RWPE2 (cell line): ENCODE measurements at places on chromosomes 11 and 22.

DNA sequence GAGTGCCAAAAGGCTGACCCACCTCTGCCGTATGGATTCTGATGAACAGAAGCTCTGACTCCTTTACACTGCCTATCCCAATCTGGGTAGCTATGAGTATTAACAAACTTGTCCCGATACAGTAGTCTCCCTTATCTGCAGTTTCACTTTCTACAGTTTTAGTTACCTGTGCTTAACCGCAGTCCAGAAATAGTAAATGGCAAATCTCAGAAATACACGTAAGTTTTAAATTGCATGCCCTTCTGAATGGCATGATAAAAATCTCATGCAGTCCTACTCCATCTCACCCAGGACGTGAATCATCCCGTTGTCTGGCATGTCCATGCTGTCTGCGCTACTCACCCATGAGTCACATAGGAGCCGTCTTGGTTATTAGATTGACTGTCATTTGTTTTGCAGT is 68.8 kb downstream of the SNX19 start:
- DNase-seq, result peak; percentile 93

- DNase-seq, result no peak
These were observed 49.5 kb upstream of the HSPA8 start for GRCh38 chr11:123111465-123111864.

GRCh38 chr11:134244593-134244992 is 8.6 kb downstream of the THYN1 start:
- no peak for DNase-seq

- DNase-seq, result no peak
These were observed 319.2 kb downstream of the MN1 start for GRCh38 chr22:27482402-27482801.

- no peak for DNase-seq
These were observed 16.9 kb downstream of the FADS2 start for GRCh38 chr11:61844909-61845565.

DNA sequence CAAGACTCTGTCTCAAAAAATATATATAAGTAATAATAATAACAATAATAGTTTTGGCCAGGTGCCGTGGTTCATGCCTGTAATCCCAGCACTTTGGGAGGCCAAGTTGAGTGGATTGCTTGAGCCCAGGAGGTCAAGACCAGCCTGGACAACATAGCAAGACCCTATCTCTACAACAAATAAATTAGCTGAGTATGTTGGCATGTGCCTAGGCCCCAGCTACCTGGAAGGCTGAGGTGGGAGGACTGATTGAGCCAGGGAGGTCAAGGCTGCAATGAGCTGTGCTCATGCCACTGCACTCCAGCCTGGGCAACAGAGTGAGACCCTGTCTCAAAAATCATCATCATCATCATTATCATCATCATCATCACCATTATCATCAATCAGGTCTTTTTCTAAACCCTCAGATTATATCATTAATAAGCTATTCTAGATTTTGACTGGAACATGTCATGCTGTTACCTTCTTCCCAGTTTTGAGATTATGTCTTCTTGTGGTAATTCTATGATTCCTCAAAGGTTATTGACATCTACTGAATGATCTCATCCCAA is 39.3 kb downstream of the DENND5A start:
- DNase-seq, result no peak

DNA sequence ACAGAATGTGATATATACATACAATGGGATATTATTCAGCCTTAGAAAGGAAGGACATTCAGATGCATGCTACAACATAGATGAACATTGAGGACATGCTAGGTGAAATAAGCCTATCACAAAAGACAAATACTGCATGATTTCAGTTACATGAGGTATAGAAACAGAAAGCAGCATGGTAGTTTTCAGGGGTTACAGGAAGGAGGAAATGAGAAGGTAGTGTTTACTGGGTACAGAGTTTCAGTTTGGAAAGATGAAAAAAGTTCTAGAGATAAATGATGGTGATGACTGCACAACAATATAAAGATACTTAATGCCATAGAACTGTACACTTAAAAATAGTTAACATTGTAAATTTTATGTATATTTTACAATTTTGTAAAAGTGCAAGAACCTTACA is 266.7 kb upstream of the C11orf87 start:
- DNase-seq, result no peak

DNA sequence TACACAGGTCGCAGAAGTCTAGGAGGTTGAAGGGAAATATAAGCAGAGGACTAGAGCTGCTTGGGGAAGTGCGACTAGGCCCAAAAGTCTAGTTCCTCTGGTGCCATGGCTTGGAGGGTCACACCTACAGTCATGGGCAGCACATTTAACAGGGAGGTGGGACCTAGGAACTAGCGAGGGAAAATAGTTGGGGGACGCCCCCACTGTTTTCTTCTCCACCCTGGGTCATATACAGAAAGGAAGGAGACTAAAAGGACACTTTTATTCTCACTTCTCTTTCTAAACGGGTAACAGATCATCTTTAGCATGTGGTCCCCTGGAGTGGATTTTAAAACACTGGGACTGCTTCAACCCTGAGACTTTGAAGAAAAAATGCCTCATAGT is 16.6 kb downstream of the APIP start:
- no peak for DNase-seq

- no peak for DNase-seq
These were observed 145.0 kb upstream of the GRK3 start for GRCh38 chr22:25419247-25420113.

- DNase-seq, result no peak
These were observed 81.2 kb downstream of the KIF18A start for GRCh38 chr11:28026634-28027290.

GRCh38 chr11:82356316-82356715 is 377.3 kb downstream of the FAM181B start:
- DNase-seq, result no peak
